Tibial nerve (tissue), 4 donors: ENCODE measurements at places on chromosomes 12 and 14. TPM values are rescaled to one million over a fixed set of nuclear protein-coding genes. Genes with fewer than 3 reads are reported as not detected.

The STK38L gene
- 51.6 TPM for total RNA-seq

The TMEM132D gene
- under 0.01 TPM for total RNA-seq

DNA sequence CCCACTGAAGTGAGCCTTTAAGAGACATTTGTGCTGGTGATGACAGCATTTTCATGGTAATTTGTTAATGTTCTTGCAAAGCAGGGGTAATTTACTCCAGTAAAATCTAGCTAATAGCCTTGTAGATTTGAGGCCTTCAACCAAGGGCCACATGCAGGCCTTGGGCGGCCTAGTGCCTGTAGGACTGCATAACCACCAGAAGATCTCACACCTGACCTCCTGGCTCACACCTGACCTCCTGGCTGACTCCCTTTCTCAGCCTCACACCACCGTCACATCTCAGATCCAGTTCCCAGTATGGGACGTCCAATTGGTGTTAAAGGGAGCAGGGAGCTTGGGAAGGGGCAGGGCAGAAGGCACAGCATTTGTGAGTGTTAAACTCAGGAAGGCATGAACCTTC is 26.9 kb downstream of the C12orf42 start:
- no peak overlapping the region for H3K4me3 ChIP-seq
- no peaks in the 10 kb centered on the region for H3K36me3 ChIP-seq
- H3K4me1 ChIP-seq, result no peaks in the 10 kb centered on the region
- no peaks in the 10 kb centered on the region for H3K27me3 ChIP-seq
- no peak for DNase-seq

GRCh38 chr14:83988275-83988674 is 1541.7 kb upstream of the FLRT2 start:
- H3K27me3 ChIP-seq, result no peaks in the 10 kb centered on the region
- no peaks in the 10 kb centered on the region for H3K4me1 ChIP-seq
- H3K4me3 ChIP-seq, result no peak overlapping the region
- no peak for DNase-seq
- H3K36me3 ChIP-seq, result no peaks in the 10 kb centered on the region

DNA sequence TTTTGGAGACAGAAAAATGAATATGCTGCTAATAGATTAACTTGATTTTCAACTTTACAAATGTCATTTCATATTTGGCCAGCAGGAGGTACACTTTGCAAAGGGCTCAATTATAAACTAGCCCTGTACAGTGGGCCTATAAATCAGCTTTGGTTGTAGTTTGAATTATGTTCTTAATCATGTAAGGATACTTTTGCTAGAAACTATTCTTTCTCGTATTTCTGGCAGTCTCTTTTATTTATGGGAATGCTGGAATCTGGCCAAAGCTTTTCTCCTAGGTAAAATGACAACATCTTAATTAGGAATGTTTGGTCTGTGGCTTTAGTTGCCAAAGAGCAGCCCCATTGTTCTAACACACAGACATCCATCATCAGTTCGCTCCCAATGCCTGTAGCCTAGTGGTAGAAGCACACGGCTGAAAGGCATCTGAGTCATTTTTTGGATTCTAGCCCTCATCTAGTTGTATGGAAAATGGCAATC is 1322.3 kb upstream of the SEL1L start:
- H3K4me3 ChIP-seq, result no peak overlapping the region
- no peak overlapping the region for H3K27ac ChIP-seq
- H3K36me3 ChIP-seq, result no peaks in the 10 kb centered on the region
- DNase-seq, result no peak
- no peaks in the 10 kb centered on the region for H3K27me3 ChIP-seq

- no peak for DNase-seq
- peak overlapping the region; percentile 26 for H3K27ac ChIP-seq
- H3K27me3 ChIP-seq, result no peaks in the 10 kb centered on the region
- H3K4me1 ChIP-seq, result no peaks in the 10 kb centered on the region
- no peak overlapping the region for H3K4me3 ChIP-seq
Observed at GRCh38 chr12:88805692-88806091, 225.4 kb upstream of the KITLG start.

DNA sequence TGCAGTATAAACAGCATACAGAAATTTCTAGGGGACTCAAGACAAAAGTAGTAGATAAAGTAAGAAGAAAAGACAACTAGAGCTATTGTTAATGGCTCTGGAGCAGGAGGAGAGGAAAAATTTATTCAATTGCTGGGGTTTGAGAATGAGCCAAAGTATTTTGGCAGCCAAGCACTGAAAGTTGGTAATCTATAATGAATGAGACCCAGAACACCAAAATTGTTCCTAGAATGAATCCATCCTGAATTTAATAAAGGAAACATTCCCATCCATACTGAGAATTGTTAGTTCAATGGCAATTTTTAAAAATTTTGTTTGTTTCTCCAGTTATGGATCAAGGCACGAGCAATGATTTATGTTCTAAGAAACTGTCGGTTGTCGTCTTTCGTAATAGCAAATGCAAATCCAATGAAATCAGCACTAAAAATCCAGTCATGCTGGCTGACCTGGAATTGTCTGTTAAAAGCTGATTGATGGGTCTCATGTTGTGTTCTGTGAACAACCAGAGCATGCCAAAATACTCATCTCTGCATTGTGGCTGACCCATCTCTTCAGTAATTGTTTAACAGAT is 170.9 kb upstream of the LMNTD1 start:
- H3K27me3 ChIP-seq, result no peaks in the 10 kb centered on the region
- no peaks in the 10 kb centered on the region for H3K4me1 ChIP-seq
- H3K36me3 ChIP-seq, result no peaks in the 10 kb centered on the region
- H3K4me3 ChIP-seq, result no peak overlapping the region
